ENCODE measurements at places on chromosomes 5 and 9.

DNA sequence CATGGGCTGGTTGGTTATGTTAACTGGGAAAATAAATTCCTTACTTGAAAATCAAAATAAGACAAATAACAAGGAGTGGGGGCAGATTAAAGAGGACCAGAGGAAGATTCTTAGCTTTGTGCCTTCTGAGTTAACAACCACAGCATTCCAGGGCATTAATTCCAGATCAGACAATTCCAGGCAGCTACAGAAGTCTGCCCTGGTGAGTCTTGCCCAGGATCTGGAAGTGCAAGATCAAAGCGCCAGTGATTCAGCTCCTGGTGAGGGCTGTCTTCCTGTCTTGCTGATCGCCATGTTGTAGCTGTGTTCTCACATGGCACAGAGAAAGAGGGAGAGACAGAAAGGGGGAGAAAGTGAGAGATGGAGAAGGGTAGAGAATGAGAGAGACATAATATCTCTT is 65.6 kb downstream of the ANXA2R start:
- DNase-seq: no peak

GRCh38 chr5:30880514-30880913 is 313.0 kb upstream of the CDH6 start:
- no peak for DNase-seq

- no peak for DNase-seq
These were observed 3.6 kb upstream of the IL3 start for GRCh38 chr5:132056610-132057497.

DNA sequence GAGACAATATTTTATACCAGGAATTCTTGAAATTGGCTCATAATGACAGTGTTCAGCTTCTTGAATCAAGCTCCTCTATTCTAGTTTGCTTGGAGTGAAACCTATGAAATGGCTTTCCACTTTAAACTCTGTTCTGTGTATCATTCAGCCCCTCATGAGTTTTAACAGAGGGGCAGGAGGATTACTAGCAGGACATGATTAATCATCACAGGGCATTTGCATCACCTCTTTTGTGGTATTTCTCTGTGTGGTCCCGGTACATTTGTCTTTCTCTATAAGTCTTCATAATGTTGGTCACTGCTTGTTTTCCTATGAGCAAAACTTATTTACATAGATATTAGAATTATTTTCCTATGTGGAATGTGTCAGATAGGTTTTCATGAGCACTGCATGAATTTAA is 21.2 kb downstream of the CAST start:
- DNase-seq: no peak

- no peak for DNase-seq
These were observed 18.1 kb downstream of the TNC start for GRCh38 chr9:115099901-115100300.

DNA sequence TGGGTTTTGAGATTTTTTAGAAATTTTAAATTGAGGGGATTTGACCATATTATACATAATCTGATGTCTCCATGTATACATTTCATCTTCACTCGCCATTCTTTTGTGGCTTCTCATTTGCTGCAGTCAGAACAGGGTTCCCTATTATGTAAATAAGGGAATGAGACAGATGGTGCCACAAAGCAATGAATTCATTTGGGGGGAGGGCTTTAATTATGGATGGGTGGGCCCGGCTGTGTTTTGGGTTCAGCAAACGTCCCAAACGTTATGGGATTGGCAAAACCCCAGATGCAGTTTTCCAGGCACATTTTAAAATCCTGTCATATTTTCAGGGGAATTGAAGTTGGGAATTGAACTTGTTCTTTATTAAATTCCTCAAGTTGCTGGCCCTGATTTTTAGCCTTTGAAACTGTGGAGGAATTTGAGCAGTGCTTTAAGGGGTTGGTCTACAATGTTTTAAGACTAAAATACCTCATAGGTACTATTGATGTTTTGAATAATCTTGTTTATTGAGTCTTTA is 558.5 kb upstream of the ZNF462 start:
- no peak for DNase-seq

GRCh38 chr5:9054322-9054721 is 491.6 kb downstream of the SEMA5A start:
- no peak for DNase-seq

- no peak for DNase-seq
These were observed 20.8 kb upstream of the KIF2A start for GRCh38 chr5:62284946-62285891.

GRCh38 chr5:129440424-129440823 is 19.7 kb upstream of the ADAMTS19 start:
- no peak for DNase-seq

DNA sequence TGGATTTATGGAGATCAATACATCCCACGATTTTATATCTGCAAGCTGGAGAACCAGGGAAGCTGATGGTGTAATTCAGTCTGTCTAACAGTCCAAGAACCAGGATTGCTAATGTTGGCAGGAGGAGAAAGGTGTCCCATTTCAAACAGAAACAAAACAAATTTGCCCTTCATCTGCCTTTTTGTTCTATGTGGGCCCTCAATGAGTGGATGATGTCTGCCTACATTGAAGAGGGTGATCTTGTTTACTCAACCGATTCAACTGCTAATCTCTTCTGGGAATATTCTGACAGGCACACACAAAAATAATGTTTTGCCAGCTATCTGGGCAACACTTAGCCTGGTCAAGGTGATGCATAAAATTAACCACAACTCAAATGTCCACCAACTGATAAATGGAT is 65.1 kb upstream of the IL33 start:
- DNase-seq: no peak

- DNase-seq: peak; percentile 67
These were observed 472 bp upstream of the UBTD2 start for GRCh38 chr5:172283862-172284610.

All from posterior cingulate gyrus (tissue), 11 donors.